ENCODE measurements at places on chromosomes 6 and 20.

DNA sequence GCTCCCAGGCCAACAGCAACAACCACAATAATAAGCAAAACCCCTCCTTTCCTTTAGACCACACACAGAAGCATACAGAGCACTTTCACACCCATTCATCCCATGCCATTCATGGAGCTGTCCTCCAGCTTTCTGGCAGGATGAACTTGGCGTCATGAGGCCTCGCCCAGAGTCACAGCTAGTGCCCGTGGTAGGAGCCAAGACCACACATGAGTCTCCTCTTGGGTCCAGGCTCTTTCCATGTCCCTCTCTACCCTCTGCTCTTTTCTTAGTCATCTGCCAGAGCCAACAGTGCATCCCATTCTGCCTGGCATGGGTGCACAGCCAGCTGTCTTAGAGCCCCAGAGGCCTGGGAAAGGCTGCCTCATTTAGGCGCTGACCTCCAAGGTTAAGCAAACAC is 1.8 kb upstream of the TGM3 start:
- no peak for DNase-seq

DNA sequence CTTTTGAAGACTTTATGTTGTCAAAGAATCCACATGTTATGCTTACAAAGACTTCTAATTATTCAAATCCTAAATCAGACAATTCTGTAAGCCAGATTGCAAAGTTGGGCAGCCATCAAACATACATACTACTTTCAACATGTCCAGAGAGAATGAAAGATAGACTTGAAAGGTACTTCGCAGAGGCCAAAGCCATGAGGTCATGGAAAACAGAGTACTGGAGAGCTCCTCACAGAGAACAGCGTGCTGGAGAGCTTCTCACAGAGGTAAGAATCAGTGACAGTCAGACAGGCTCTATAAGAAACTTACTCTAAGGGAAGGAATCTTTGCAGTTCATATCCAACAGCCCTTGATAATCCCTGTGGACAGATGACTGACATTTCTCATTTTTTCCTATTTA is 400.2 kb downstream of the GJA1 start:
- no peak for DNase-seq

GRCh38 chr20:9145142-9145541 is 76.3 kb downstream of the PLCB4 start:
- no peak for DNase-seq

GRCh38 chr6:45633272-45633908 is 255.7 kb upstream of the SUPT3H start:
- no peak for DNase-seq

DNA sequence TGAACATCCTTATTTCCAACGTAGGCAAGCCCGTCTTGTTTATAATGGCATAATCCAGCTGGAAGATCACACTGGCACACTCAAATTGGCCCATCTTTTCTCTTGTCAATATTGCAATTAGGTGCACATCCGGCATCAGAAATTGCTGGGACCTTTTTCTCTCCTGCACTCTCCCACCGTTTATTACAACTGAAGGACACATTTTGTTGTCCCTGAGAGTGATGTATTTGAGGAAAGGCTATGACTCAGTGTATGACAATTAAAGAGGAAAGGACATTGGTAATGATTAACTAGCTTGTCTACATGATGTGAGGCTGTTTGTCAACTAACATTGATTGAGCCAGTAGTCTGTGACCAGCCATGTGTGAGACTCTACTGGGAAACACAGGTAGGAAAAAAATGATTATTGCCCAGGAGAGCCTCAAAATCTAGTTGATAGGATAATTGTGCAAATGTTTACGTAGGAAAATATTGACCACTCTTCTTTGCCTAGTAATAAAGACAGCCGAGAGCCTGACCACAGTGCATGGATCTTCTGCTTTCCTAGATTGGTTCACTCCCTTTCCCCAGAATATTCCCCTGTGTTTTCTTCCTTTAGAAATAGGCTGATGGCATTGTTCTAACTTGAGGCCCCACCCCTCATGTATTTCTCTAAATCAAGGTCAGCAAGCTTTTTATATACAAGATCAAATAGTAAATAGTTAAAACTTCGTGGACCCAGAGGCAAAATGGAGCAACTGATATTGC is 230.0 kb upstream of the BTBD3 start:
- DNase-seq: no peak

GRCh38 chr20:64226686-64227580 is 28.6 kb upstream of the PCMTD2 start:
- DNase-seq: no peak

DNA sequence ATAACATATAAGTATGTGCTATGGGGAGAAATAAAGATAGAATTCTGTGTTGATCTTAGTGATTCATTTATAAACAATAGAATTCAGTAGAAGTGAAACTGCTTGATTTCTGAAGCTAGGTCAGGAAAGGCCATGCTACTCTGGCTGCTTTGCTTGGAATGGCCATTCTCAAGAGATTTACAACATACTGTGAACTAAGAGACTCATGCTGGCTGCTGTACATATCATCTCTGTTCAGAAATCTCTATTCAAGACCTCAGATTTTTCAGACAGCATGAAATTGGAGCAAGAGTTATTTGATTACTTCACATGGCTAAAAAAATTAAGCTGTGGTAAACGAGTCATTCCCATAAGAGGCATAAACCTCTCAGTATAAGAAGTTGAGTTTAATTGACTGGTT is 662.6 kb downstream of the BCKDHB start:
- DNase-seq: no peak

- DNase-seq: no peak
Measured at GRCh38 chr6:81638366-81638765, 114.1 kb downstream of the TENT5A start.

GRCh38 chr6:170423030-170423429 is 116.5 kb downstream of the FAM120B start:
- no peak for DNase-seq

- DNase-seq: no peak
Measured at GRCh38 chr6:50846144-50846851, 27.6 kb downstream of the TFAP2B start.

DNA sequence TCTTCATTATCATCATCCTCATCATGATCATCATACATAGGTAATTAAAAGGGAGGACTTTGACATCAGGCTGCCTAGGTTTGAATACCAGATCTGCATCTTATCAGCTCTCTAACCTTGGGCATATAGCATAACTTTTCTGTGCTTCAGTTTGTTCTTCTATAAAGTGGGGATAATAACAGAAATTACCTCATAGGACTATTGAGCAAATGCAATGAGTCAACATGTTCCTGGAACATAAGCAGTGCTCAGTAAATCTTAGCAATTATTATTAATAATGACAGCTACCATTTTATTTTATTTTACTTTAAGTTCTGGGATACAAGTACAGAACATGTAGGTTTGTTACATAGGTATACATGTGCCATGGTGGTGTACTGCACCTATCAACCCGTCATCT is 7.2 kb downstream of the C20orf202 start:
- no peak for DNase-seq

DNA sequence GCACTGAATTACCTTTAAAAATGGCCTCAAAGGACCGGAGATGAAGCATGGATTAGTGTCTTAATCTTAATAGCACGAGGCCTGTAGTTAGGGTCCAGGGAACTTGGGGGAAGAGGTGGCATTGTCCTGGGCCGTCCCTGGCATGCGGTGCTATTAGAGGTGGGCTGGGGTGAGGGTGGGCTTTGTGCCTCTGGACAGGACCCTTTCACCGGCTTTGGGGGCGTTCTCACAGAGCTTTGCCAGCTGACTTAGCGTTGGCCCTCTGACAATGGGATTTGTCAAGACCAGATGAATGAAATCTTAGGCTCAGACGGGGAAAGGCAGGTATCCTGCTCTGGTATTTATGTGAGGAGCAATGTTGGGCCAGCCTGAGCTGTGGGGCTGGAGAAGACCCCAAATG is 59.6 kb downstream of the ERMARD start:
- DNase-seq: no peak

DNA sequence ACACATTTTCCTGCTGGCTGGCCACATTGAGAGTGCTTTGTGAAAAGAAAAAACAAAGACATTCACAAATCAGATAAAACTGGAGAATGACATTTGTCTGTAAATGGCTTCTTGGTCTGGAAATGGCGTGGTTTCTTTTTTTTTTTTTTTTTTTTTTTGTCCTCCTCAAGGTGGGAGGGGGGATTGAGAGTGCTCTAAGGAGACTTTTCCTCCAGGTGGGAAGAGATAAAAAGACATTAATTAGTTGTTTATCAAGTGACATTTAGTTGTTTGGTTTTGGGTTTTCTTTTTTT is 40.4 kb downstream of the GNAS start:
- peak; percentile 9 for DNase-seq

Measured in hematopoietic multipotent progenitor cell treated with erythropoietin and hydrocortisone succinate and interleukin-3 and kit ligand, for 15 days (in vitro differentiated cells).